Activated naive CD8-positive, alpha-beta T cell treated with anti-CD3 and anti-CD28 coated beads, Interleukin-2, amount 10 ng/mL, durations not matched to agents 7 days and 5 days (primary cell): ENCODE measurements at places on chromosomes 2 and 18. TPM values are rescaled to one million over a fixed set of nuclear protein-coding genes. Genes with fewer than 3 reads are reported as not detected.

Gene CCDC121
- 1.6 TPM for total RNA-seq

Gene CRYGD
- total RNA-seq: not detected

Gene SERPINB10
- not detected for total RNA-seq

Gene ANKRD62
- not detected for total RNA-seq

Gene GPR45
- total RNA-seq: not detected

Gene ERICH2
- total RNA-seq: not detected

Gene AMER3
- not detected for total RNA-seq

Gene ALPI
- total RNA-seq: not detected

Gene QPCT
- total RNA-seq: 1.1 TPM

Gene ADRA2B
- total RNA-seq: 0.26 TPM

Gene CRACDL
- total RNA-seq: 2.3 TPM

Gene ANKMY1
- total RNA-seq: 50.9 TPM

Gene MATN3
- total RNA-seq: not detected

Gene VWC2L
- total RNA-seq: not detected

Gene CCDC148
- not detected for total RNA-seq

Gene RSAD2
- 105 TPM for total RNA-seq

Gene SP140
- 61.4 TPM for total RNA-seq

Gene KCNS3
- total RNA-seq: not detected

Gene SOX11
- not detected for total RNA-seq

Gene LCT
- 0.39 TPM for total RNA-seq

Gene SETBP1
- total RNA-seq: 1.9 TPM

Gene MC5R
- total RNA-seq: not detected

Gene DCDC2C
- not detected for total RNA-seq

Gene UGT1A8
- total RNA-seq: not detected

Gene SLC38A11
- total RNA-seq: not detected

Gene UGT1A3
- total RNA-seq: not detected

Gene PER2
- total RNA-seq: 13.7 TPM

Gene FBXO15
- total RNA-seq: 2.0 TPM

Gene MPV17
- total RNA-seq: 100 TPM

Gene LINC00305
- total RNA-seq: not detected

Gene STPG4
- total RNA-seq: 0.74 TPM

Gene CDH2
- total RNA-seq: not detected

Gene NLRC4
- 0.09 TPM for total RNA-seq

Gene RAB10
- 88.0 TPM for total RNA-seq
